ENCODE measurements at places on chromosomes 3 and 15.

GRCh38 chr3:158379517-158379916 is 191.5 kb upstream of the MLF1 start:
- DNase-seq = peak; percentile 4

GRCh38 chr3:134749802-134750553 is 45.1 kb upstream of the EPHB1 start:
- peak; percentile 24 for DNase-seq

DNA sequence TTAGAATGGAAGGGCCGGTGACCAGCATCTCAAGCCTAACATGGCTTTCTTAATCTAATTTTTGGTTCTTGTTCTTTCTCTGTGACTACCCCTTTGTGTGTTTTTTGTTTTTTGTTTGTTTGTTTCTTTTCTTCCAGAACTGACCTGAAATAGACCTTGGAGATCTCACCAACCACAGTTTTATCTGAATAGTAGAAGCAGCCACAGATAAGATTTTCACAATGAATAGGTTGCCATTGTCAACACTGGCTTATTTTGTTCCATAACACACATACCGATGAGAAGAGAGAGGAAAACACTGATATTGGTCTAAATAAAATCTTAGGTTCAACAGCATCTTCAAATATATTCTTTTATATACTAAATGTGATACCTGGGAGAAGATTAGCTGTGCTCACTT is 11.5 kb downstream of the ILDR1 start:
- peak; percentile 86 for DNase-seq

DNA sequence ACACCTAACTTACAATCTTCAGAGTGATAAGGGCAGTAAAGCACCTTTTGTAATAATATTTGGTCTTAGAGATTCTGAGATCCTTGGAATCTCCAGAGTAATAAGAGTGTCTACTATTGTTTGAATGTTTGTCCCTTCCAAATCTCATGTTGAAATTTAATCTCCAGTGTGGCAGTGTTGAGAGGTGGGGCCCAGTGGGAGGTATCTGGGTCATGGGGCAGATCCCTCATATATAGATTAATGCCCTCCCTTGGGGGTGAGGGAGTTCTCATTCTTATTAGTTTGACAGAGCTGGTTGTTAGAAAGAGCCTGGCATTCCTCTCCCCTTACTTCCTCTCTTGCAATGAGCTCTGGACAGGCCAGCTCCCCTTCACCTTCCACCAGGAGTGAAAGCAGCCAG is 16.0 kb downstream of the DZIP1L start:
- no peak for DNase-seq

DNA sequence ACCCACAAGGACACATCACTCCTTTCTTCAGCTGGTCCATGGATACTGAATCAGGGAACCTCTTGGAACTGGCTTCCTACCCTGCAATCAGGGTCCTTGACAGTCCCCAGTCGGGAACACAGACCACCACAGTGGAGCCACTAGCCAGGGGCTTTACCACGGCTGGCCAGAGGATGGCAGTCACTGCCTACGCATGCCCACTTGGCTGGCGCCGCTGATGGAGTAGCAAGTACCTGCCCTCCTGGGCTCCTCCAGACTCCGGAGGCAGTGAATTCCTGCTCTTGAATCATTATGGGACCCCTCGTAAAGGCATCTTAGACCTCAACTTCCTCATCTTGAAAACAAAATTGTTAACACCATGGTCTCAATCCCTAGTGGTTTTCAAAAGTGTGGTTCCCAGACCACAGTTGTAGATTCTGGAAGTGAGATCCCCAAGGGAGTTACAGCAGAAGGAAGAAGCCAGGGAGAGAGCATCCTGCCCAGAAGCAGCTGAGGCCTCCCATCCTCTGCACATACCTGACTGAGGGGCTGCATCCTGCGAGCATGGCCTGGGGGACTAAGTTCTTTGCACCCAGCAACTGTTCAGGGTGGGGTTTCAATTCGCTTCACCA is 9.1 kb upstream of the SKIC8 start:
- DNase-seq = peak; percentile 80

DNA sequence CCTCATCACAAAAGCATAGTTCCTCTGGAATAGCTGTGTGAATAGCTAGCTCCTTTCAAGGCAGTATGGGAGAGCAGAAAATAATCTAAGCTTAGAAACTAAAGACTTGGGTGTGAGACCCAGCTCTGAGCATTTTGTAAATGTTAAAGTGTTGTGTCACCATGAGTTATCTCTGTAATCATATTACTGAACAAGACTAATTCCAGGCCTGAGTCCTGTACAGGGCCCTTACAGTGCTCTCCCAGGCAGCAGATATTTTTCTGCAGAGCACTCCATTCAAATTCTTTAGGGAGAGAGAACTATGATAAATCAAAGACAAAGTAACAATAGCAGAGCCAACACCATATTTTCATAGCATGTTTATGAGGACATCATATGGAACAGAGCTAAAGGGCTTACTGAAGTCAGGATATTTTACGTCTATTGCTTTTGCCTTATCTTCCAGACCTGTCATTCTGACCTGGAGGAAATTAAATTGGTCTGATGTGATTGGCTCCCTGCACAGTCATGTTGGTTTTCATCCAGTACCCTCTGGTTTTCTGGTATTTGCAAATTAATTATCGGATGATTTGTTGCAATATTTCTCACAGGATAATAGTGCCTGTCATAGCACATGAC is 172.6 kb upstream of the PPP2R3A start:
- DNase-seq = no peak

DNA sequence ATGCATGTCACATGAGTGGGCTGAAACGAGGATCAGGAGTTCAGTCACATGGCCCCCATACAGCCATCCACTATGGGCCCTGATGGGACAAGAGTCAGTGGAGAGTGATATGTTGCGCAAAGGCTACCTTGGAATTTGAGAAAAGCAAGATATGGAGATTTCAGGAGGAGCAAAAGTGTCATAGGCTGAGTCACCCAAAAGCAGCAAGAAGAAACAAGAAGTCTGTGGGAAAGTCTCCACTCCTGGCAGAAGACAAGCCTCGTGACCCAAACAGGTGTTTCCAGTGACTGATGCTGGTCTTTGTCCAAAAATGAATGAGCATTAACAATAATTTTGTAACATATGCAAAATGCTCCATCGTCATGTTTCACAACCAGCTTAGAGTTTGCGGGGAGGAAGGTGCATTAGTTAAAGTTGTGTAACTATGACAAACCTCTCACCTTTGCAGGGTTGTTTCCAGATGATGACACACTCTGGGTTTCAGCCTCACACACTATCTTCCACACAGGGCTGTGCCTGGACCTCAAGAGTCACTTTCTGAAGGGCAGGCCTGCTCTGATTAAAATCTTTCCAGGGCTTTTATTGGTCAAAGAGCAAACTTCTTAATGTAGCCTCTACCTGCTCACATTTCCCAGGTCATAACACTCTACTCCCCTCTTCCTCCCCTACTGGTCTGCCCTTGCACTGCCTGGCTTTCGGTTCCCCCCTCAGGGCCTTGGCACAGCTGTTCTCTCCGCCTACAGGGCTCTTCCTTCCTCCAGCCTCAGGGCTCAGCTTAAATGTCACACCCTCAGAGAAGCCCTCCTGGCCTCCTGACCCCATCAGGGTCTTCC is 3.9 kb upstream of the DNASE1L3 start:
- DNase-seq = peak; percentile 70

DNA sequence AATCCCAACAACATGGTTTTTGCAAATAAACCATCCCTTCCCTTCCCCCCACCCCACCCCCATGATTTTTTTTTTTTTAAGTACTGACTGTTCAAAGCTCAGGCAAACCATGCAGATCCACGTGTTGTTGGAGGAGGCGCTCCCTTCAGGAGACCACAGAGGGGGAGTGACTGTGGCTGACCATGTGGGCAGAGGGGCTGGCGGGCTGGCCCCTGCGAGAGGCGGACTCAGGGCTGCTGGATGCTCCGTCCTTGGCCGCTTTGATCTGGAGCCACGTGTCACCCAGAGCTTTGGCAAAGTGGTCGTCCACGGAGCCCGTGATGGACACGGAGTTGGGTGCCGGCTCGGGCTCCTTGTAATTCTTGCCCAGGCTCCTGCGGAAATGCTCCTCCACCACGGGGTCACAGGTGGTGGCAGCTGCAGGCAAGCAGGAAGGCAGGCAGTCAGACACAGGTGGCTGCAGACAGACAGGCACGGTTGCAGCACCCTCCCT is 85.3 kb downstream of the VGLL4 start:
- DNase-seq = no peak

- DNase-seq = no peak
These were observed 122.2 kb upstream of the TRIM42 start for GRCh38 chr3:140555666-140556065.

DNA sequence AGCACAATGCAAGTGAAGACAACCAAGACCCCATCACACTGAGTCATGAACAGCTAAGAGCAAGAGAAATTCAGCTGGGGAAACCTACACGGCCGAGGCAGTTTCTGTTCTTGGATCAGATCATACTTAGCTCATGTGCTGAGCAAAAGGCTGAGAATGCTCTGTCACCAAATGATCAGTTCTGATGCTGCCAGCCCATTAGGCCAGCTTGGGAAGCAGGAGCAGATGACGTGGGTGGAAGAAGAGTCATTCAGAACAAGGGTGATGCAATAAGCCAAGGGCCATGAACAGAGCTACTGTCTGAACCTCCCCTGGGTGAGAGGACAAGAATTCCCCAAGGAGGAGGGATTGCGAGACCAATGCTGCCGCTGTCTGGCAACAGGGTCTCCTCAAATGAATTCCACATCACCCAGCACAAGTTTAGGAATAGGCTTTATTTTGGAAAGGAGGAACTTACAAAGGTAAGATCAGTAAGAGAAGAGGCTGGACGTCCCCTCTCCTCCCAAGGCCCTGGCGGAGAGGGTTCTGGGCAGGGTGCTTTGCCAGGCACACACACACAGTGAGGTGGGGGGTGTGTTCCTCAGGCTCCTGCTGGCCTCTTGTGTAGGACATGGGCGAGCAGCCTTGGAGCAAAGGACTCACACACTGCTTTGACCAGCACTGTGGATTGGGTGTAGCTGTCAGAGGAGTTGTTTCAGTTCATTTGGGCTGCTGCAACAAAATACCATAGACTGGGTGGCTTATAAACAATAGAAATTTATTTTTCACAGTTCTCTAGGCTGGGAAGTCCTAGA is 65.6 kb upstream of the CTXND1 start:
- DNase-seq = peak; percentile 37

GRCh38 chr3:172640751-172641150 is 70.1 kb downstream of the NCEH1 start:
- DNase-seq = no peak

GRCh38 chr15:37888356-37888755 is 46.1 kb upstream of the TMCO5A start:
- DNase-seq = no peak

DNA sequence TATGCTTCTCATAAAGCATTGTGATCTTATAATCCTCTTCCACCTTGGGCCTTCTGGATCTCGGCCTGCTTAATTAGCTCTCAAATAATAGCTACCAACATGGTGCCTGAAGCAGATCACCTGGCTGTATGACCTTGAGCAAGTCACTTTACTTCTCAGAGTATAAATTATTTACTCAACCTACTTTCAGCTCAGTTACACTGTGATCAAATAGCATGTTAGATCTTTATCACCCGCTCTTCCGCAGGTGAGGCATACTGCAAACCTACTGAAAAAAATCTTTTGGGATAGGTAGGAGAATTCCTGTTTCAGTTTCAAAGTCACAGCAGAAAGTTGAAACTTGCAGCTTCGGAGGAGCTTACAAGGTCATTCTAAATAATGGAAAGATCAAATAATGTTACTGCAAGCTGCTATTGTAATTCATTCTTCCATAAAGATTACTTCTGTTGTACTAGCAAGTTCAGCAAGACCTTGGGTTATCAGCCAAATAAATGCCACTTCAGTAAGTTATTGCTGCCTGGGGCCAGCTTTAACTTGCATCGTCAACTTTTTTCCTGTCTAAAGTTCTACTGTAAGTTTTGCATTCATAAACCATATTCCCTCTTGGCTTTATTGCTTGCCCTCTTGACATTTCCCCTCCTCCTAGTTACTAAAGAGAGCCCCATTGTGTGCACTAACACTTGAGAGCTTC is 268.4 kb upstream of the ATP11B start:
- DNase-seq = no peak

DNA sequence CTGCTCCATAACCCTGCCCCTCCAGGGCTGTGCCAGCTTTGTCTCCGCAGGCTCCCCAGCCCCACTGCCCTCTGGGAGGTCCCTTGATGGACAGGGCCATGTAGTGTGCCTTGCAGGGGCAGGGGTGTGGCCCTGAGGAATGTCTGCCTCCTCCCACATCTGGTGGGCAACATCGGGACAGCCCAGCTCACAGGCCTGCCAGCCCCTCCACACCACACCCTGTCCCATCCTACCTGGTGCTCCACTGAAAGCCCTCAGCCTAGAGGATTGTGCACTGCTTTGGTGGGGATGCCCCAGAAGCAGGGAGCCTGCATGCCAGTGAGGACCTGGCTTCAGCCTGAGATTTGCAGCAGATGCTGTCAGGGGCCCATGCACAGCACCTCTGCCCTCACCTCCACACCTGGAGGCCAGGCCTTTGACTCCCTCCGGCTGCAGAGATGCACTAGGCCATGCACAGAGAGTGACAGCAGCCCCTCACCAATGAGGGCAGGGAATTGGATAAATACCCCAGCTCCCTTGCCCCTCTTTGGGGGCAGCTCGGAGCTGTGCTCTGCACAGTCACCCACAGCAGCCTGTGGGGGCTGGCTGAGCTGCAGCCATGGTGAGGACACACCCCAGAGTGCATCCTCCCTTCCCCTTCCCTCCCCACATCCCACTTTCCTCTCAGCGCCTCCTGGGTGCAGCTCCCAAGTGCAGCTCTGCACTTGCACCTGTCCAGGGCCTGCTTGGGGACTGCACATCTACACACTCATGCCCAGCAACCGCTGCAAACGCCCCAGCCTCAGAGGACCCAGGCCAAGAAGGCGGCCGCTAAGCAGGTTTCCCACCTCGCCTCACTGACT is 2.7 kb downstream of the C3orf22 start:
- no peak for DNase-seq

- DNase-seq = no peak
These were observed 240.3 kb upstream of the PEX5L start for GRCh38 chr3:180277041-180277440.

DNA sequence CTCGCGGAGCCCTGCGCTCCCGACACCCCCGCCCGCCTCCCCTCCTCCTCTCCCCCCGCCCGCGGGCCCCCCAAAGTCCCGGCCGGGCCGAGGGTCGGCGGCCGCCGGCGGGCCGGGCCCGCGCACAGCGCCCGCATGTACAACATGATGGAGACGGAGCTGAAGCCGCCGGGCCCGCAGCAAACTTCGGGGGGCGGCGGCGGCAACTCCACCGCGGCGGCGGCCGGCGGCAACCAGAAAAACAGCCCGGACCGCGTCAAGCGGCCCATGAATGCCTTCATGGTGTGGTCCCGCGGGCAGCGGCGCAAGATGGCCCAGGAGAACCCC is 464 bp downstream of the SOX2 start:
- no peak for DNase-seq

- DNase-seq = peak; percentile 62
These were observed 855.3 kb downstream of the MCTP2 start for GRCh38 chr15:95086531-95087252.

- peak; percentile 45 for DNase-seq
These were observed 9.1 kb upstream of the CEMIP start for GRCh38 chr15:80769829-80770705.

GRCh38 chr3:25441234-25441856 is 13.3 kb downstream of the RARB start:
- DNase-seq = peak; percentile 20
